ENCODE measurements at places on chromosomes 1 and 21.

DNA sequence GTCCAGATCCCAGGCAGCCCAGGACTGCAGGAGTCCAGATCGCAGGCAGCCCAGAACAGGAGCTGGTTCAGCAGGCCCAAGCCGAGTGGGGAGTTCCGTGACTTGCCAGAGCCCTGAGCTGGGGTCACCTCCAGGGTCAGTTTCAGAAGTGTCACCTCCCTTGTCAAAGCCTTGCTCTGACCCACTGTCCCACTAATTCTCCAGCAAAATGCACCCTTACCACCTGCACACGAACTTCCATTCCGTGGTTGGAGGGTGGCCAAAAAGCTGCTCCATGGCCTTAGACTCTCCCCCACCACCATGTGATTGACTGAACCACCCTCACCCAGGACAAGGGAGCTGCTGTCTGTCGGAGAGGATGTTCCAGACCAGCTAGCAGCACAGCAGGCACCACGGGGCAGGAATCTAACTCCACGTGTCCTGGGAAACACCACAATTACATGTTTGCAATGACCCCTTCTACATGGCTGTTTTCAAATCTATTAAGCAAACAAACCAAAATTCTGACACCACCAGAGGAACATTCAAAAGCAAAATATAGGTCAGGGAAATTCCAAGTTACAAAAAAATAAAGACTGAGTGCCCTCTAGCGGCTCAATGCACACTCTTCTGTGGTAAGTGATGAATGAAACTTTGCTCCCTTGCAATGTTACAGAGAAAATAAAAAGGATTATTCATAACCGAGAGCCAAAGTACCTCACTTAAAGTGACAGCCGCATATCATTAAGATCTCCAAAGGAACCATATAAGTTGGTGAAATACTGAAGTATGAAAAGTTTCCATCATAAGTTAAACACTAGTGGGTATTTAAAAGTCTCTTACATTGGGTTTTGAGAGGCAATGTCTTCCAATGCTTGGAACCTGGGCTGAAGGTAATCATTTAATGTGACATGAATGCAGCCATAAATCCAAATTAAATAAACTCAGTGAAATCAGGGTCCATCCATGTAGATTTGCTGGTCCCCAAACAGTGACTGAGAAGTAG lies 76.3 kb downstream of the NPHP4 start:
- H3K36me3 ChIP-seq: no peaks in the 10 kb centered on the region
- no peak overlapping the region for H3K4me3 ChIP-seq
- H3K27ac ChIP-seq: no peak overlapping the region

- no peak for DNase-seq
- H3K4me1 ChIP-seq: no peaks in the 10 kb centered on the region
- no peaks in the 10 kb centered on the region for H3K36me3 ChIP-seq
These were observed 70.0 kb upstream of the TENT5C start for GRCh38 chr1:117535821-117536220.

DNA sequence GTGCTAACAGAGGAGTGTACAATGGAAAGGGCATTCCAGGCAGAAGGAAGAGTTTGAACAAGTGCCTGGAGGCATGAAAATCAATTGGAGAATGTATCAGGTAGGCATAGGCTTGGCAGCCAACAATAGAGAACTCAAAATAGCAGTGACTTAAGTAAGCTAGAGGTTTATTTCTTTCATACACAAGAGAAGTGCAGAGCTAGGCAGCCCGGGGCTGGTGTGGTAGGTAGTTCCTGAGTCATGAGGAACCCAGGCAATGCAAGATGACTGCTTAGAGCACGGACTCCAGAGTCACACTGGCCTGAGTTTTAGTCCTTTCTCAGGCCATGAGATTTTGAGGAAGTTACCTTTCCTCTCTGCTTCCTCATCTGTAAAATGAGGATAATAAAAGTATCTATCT lies 74.8 kb upstream of the LRRN2 start:
- no peaks in the 10 kb centered on the region for H3K36me3 ChIP-seq
- no peak overlapping the region for H3K4me3 ChIP-seq
- DNase-seq: no peak
- H3K27me3 ChIP-seq: no peaks in the 10 kb centered on the region
- H3K4me1 ChIP-seq: no peaks in the 10 kb centered on the region

GRCh38 chr1:21562896-21563295 lies 53.7 kb downstream of the ALPL start:
- H3K36me3 ChIP-seq: no peaks in the 10 kb centered on the region
- no peak for DNase-seq
- 0 out of 2 replicates have a peak, but pooled peaks cover 2% of the 10 kb centered on the region for H3K27me3 ChIP-seq
- H3K4me1 ChIP-seq: peaks cover 9% of the 10 kb centered on the region
- H3K27ac ChIP-seq: no peak overlapping the region
- H3K4me3 ChIP-seq: no peak overlapping the region

- H3K27me3 ChIP-seq: no peaks in the 10 kb centered on the region
- no peak overlapping the region for H3K4me3 ChIP-seq
- H3K27ac ChIP-seq: peak overlapping the region; percentile 50
These were observed 11.7 kb downstream of the ZC3H12A start for GRCh38 chr1:37485902-37486679.

DNA sequence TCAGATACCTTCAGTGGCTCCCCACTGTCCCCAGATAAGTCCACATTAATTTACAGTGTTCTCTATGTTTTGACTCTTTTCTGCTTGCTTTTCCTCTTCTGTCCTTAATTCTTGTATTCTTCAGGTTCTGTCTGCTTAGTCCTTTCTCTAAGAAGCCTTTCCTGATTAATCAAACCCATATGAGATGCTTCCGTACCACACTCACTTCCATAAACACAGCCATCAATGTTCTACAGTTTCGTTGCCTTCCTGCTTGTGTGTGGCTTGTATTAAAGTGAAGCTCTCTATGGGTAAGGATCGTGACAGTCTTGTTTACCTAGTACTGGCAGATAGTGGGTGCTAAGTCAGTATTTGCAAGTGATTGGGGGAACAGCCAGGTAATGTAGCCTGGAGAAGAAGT lies 75.9 kb downstream of the PRDM2 start:
- H3K27ac ChIP-seq: no peak overlapping the region
- DNase-seq: no peak
- no peak overlapping the region for H3K4me3 ChIP-seq
- peaks cover 14% of the 10 kb centered on the region for H3K4me1 ChIP-seq
- peaks cover 48% of the 10 kb centered on the region for H3K36me3 ChIP-seq

DNA sequence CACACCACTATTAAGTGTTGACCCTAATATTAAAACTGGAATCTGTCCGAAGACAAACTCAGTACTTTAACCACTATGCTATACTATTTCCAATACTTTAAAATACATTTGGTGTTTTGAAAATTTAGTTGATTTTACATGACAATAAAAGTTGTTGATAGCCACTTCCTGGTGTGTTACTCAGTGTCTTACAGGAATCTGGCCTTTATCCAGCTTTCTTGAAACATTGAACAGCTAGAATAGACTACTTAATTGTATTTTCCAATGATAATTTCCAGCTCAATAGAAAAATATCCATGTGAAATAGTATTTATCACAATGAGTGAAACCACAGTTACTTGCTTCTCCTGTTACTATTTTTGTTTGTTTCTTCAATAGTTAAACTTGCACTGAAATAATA lies 369.6 kb upstream of the ADGRL4 start:
- no peaks in the 10 kb centered on the region for H3K4me1 ChIP-seq
- no peak overlapping the region for H3K4me3 ChIP-seq
- H3K27ac ChIP-seq: no peak overlapping the region
- no peaks in the 10 kb centered on the region for H3K36me3 ChIP-seq
- DNase-seq: no peak
- no peaks in the 10 kb centered on the region for H3K27me3 ChIP-seq

GRCh38 chr1:26234644-26235370 lies 807 bp downstream of the CEP85 start:
- H3K27ac ChIP-seq: peak overlapping the region; percentile 65
- DNase-seq: peak; percentile 5
- no peaks in the 10 kb centered on the region for H3K36me3 ChIP-seq
- H3K4me1 ChIP-seq: peaks cover 4% of the 10 kb centered on the region
- H3K27me3 ChIP-seq: no peaks in the 10 kb centered on the region

DNA sequence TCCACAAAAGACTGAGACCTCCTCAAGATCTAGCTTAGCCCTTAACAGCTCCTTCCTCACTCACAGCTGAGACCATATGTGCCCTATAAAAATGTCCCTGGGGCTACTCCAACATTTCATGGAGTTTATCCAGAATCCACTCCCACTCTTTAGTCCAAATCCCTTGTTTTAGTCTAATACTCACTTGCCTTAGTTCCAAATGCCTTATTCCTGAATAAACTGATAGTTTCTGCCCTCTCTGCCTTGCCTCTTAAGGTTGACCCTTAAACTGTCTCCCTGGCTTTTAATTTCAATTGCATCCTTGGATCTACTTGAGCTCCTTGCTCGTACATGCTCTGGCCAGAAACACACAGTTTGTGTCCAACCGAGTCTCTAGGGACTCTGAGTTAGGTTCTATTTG lies 47.3 kb upstream of the LYPLAL1 start:
- no peak for DNase-seq
- no peak overlapping the region for H3K4me3 ChIP-seq
- no peak overlapping the region for H3K27ac ChIP-seq
- no peaks in the 10 kb centered on the region for H3K27me3 ChIP-seq
- peaks cover 3% of the 10 kb centered on the region for H3K4me1 ChIP-seq

DNA sequence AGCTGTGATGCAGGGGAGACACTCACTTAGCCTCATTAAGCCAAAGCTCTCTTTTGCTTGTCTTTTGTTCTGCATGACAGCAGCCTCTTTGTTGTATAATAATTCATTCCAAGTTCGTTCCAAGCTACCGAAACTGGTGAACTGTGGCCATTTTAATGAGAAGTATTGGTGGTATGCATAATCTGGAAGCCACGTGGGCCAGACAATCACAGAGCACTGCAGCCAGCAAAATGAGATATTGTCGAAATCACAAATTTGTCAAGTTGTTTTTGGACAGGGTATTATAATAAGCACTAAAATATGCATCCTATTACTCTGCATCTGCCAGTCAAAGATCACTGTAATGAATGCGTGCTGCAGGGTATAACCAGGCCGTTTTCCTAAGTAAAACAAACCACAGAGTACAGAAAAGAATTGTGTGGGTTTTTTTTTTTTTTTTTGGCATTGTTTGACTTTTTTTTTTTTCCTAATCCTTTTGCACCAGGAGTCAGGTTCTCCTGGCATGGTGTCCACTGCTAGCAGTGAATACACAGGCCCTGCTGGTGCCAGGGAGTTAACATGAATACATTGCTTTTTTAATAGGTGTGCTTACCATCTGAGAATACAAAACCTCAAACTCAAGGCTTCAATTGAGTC lies 423.9 kb downstream of the PTBP2 start:
- DNase-seq: peak; percentile 46
- H3K27ac ChIP-seq: no peak overlapping the region
- H3K36me3 ChIP-seq: no peaks in the 10 kb centered on the region

DNA sequence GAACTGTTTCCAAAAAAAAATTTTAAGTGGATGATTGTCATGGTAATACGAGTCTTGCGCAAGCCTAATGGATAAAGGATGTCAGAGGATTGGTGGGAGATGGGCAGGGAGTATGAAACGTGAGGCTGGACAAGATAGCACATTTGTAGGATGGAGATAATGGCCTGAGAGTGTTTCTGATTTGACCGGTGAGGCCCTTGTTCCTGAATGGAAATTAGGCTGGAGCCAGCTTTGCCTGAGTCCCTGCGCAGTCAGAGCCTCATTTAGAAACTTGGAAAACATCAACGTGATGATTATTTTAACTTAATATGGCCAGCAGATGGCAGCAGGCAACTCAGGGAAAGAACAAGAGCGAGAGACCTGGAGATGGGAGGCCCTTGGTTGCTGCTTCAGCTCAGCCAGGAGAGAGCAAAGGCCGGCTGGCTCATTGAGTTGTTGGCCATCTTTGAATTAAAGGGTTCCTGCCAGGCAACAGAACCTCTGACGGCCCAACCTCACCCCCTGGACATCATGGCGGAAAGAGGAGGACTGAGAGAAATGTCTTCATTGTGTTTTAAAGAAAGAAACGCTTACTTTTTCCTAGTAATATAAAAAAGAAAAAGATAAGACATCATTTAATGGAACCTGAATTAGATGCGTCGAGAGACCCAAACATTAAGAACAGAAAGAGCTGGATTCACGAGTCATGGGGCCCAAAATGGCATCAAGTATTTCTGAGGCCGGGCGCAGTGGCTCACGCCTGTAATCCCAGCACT lies 80.3 kb downstream of the SELENOF start:
- peak; percentile 87 for DNase-seq
- no peaks in the 10 kb centered on the region for H3K4me1 ChIP-seq
- H3K4me3 ChIP-seq: no peak overlapping the region

GRCh38 chr1:61055110-61055614 lies 27.2 kb upstream of the NFIA start:
- peaks cover 46% of the 10 kb centered on the region for H3K27me3 ChIP-seq
- no peaks in the 10 kb centered on the region for H3K36me3 ChIP-seq
- H3K4me1 ChIP-seq: no peaks in the 10 kb centered on the region
- no peak overlapping the region for H3K27ac ChIP-seq

GRCh38 chr1:65235867-65236805 lies 73.2 kb upstream of the DNAJC6 start:
- DNase-seq: peak; percentile 37
- no peak overlapping the region for H3K27ac ChIP-seq
- no peak overlapping the region for H3K4me3 ChIP-seq
- no peaks in the 10 kb centered on the region for H3K27me3 ChIP-seq

- H3K27ac ChIP-seq: peak overlapping the region; percentile 47
- H3K36me3 ChIP-seq: no peaks in the 10 kb centered on the region
- H3K4me1 ChIP-seq: peaks cover 13% of the 10 kb centered on the region
- no peak for DNase-seq
- no peak overlapping the region for H3K4me3 ChIP-seq
These were observed 13.9 kb downstream of the SORT1 start for GRCh38 chr1:109383854-109384253.

- H3K27me3 ChIP-seq: no peaks in the 10 kb centered on the region
- no peaks in the 10 kb centered on the region for H3K4me1 ChIP-seq
- DNase-seq: no peak
These were observed 217.7 kb downstream of the URB2 start for GRCh38 chr1:229843627-229844238.

DNA sequence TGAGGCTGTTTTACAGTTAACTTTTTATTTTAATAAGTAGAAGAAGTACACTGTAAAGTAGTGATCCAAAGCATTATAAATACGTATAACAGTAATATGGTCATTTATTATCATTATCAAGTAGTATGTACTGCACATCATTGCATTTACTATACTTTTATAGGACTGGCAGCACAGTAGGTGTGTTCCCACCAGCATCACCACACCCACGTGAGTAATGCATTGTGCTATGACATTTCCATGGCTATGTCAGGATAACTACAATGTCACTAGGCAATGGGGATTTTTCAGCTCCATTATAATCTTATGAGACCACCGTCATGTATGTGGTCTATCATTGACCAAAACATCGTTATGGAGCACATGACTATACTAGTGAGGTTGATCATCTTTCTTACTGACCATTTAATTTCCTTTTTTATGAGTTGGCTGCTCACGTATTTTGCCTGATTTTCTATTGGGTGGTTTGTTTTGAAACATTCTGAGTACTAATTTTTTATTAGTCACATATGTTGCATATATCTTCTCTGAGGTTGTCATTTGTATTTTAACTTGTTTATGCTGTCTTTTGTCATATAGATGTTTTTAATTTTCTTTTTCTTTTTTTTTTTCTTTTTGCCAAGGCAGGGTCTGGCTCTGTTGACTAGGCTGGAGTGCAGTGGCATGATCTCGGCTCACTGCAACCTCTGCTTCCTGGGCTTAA lies 25.3 kb upstream of the SHCBP1L start:
- no peaks in the 10 kb centered on the region for H3K27me3 ChIP-seq
- DNase-seq: no peak
- H3K4me1 ChIP-seq: peaks cover 7% of the 10 kb centered on the region
- H3K27ac ChIP-seq: peak overlapping the region; percentile 49

GRCh38 chr1:109788695-109789521 lies 25.2 kb upstream of the EPS8L3 start:
- peaks cover 39% of the 10 kb centered on the region for H3K4me1 ChIP-seq
- H3K4me3 ChIP-seq: no peak overlapping the region
- no peak overlapping the region for H3K27ac ChIP-seq
- no peaks in the 10 kb centered on the region for H3K27me3 ChIP-seq

Data from IMR-90 (cell line).